ENCODE measurements at places on chromosomes 1 and 21. TPM values are rescaled to one million over a fixed set of nuclear protein-coding genes. Genes with fewer than 3 reads are reported as not detected.

Gene TNFRSF18
- 0.35 TPM for total RNA-seq

Gene SPRR3
- not detected for total RNA-seq

Gene FMO2
- total RNA-seq = not detected

Gene CD101
- 0.45 TPM for total RNA-seq

Gene TENT5C
- total RNA-seq = 0.07 TPM

Gene OR10R2
- not detected for total RNA-seq

Gene GNG4
- 14.2 TPM for total RNA-seq

Gene PLEKHO1
- total RNA-seq = 7.7 TPM

Gene FAM167B
- 0.59 TPM for total RNA-seq

Gene PAQR7
- 7.4 TPM for total RNA-seq

Gene KRTAP19-3
- total RNA-seq = not detected

Gene TSPEAR
- total RNA-seq = not detected

Gene INTS3
- 22.7 TPM for total RNA-seq

Gene COP1
- 33.0 TPM for total RNA-seq

Gene DNAI4
- total RNA-seq = 0.55 TPM

Gene CLDN19
- not detected for total RNA-seq

Gene KRTAP20-1
- total RNA-seq = not detected

Gene KIF26B
- 0.04 TPM for total RNA-seq

Gene FCAMR
- not detected for total RNA-seq

Gene ARHGAP29
- 15.4 TPM for total RNA-seq

Gene PARK7
- total RNA-seq = 372 TPM

Gene LDLRAD1
- total RNA-seq = not detected

Gene TEX50
- total RNA-seq = not detected

Gene PRDM16
- 0.31 TPM for total RNA-seq

Gene KCTD3
- 33.3 TPM for total RNA-seq

Gene SLC44A3
- 1.9 TPM for total RNA-seq

Gene DUSP23
- total RNA-seq = 39.6 TPM

Gene IVL
- not detected for total RNA-seq

Gene SPRR2E
- not detected for total RNA-seq

Gene RAB7B
- 1.2 TPM for total RNA-seq

Gene MYCL
- 0.62 TPM for total RNA-seq

Gene HSD3B2
- not detected for total RNA-seq

Gene U2AF1
- total RNA-seq = 82.3 TPM

Gene RCOR3
- 27.7 TPM for total RNA-seq

Gene CD1B
- total RNA-seq = not detected

Gene GRHL3
- 0.65 TPM for total RNA-seq

Gene BCAS2
- 24.7 TPM for total RNA-seq

Gene CDK11A
- 24.1 TPM for total RNA-seq

Gene CD53
- not detected for total RNA-seq

Gene SH2D5
- 17.6 TPM for total RNA-seq

Gene THEMIS2
- total RNA-seq = 0.65 TPM

Gene RAB42
- 2.2 TPM for total RNA-seq

Gene ANKRD34A
- 0.15 TPM for total RNA-seq

Gene EDARADD
- total RNA-seq = 2.8 TPM

Gene UBL4B
- not detected for total RNA-seq

Gene KRTAP10-4
- not detected for total RNA-seq

Gene OR6N1
- not detected for total RNA-seq
